Suppressor macrophage treated with lipopolysaccharide for 1 hour (primary cell): ENCODE measurements at places on chromosomes 16 and 17.

DNA sequence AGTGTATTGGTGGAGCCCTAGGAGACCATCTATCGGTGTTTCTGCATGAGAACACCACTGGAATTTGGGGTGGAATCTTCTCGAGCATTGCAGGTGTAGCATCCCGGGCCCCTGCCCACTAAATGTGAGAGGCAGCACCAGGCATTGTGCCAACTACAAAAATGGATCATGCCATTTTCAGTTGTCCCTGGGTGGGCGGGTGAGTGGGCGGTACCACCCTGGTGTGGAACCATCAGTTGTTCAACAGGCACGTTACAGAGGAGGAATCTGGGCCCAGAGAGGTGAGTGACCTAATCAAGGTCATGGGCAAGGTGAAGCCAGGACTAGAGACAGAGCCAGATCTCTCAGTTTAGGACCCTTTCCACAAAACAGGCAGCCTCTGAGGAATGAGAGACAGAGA lies 8.8 kb downstream of the PIPOX start:
- DNase-seq, result no peak

GRCh38 chr17:1636732-1637285 lies 8.2 kb upstream of the SLC43A2 start:
- no peak for DNase-seq

DNA sequence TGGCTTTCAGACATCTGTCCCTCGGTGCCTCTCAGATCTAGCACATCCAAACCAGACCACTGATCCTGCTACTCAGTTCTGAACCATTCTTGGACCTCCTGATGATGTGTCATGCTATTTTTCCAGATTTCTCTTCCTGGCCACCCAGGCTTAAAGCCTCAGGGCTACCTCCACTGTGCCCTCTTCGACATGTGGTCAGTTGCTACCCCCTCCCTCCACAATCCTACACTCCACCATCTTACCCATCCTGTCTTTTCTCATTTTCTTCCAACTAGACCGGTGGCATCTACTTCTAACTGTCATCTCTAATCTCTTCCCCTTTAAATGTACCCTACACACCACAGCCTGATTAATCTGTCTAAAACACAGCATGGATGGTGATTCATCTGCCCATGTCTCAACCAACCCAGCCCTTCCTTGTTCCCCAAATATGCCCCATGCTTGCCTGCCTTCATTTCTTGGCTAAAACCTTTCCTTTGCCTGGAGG lies 478.6 kb downstream of the SLC39A11 start:
- DNase-seq, result peak; percentile 62

DNA sequence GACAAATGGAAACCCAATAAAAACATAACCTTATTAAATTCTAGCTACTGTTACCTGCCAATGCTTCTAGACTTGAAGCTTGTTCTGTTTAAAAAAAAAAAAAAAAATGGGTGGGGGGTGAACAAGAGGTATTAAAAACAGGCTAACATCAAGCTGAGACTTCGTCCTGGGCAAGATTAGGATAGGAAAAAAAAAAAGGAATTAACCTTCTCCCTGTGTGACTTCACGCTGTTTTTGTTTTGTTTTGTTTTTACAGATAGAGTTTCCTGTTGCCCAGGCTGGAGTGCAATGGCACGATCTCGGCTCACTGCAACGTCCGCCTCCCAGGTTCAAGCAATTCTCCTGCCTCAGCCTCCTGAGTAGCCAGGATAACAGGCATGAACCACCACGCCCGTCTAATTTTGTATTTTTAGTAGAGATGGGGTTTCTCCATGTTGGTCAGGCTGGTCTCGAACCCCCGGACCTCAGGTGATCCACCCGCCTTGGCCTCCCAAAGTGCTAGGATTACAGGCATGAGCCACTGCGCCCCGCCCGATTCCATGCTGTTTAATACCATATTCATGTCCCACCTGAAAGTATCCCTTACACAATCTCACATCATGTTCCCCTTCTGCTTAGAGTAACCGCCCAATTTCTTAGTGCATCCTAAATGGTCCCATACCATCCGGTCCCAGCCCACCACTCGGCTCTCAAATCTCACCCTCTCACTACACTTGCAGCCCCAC lies 2.2 kb downstream of the USP31 start:
- no peak for DNase-seq

DNA sequence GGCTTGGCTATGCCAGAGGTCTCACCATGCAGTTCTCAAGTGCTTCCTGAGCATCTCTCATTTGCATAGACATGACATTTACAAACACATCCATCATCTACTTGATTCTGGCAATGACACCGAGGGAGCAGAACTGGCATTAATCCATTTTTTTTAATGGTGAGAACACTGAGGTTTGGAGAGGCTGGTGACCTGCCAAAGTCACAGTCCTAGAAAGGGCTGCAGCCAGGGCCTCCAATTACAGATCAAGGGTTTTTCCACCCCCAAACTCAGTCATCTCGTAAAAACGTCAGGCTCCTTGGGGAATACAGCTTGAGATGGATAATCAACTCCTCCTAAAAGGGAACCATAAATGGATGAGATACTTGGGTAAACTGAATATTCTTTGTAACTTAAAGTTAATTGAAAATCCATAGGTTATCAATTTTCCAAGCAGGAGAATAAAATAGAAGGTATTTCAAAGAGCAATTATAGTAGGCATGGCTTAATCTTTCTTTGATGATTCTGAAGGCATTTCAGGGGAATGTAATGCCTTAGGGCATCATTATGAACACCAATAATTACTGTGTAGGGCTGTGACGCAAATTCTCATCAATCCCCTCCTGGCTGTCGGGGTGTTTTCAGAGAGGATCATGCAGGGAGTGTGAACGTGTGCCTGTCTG lies 9.4 kb upstream of the MEOX1 start:
- no peak for DNase-seq

DNA sequence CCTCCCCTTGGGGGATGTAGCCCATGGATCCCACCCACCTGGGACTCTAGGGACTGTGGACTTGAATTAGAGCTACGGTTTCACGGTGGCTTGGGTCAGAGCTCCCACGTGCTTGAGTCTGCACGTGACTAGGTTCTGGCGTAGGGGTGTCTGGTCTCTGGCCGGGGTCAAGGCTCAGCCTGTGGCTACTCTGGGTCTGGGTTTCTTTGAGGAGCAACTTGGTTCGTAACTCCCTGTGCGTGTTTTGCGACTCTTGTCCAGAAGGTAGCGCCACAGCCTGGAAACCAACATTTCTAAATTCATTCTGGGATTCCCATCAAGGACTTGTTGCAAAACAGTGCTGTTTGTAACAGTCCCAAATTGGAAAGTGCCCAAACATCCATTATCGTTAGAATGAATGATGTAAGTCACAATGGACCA lies 470 bp upstream of the GGT6 start:
- DNase-seq, result no peak

GRCh38 chr17:77572065-77572601 lies 386.4 kb upstream of the TNRC6C start:
- DNase-seq, result no peak

DNA sequence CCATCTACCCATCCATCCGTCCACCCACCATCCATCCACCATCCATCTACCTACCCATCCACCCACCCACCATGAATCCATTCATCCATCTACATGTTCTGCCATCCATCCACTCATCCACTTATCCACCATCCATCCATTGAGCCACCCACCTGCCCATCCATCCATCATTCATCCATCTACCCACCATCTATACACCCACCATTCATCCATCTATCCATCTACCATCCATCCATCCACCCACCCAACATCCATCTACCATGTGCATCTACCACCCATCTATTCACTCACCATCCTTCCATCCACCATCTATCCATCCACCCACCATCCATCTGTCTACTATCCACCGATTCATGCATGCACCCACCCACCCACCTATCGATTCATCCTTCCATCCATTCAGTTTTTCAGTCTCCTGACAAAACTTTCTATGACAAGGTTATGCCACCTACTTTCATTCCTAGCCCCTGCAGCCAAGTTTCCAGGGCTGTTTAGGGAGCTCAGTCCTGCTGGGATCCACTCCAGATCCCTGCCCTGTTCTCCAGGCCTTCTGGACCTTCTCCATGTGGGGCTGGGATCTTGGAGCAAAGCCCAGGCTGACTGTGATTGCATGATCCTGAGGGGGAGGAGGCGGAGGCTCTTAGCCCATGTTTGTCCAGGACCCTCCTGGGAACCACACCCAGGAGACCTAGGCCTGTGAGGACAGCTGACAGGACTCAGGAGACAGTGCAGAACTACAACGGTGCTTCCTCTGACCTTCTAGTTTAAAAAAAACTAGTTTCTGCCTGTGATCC lies 27.4 kb downstream of the BCO1 start:
- no peak for DNase-seq

- DNase-seq, result no peak
Measured at GRCh38 chr17:5562661-5563360, 21.5 kb downstream of the NLRP1 start.

- no peak for DNase-seq
Measured at GRCh38 chr16:56399486-56399885, 25.9 kb downstream of the AMFR start.

- DNase-seq, result no peak
Measured at GRCh38 chr16:77637940-77638339, 84.4 kb upstream of the NUDT7 start.

DNA sequence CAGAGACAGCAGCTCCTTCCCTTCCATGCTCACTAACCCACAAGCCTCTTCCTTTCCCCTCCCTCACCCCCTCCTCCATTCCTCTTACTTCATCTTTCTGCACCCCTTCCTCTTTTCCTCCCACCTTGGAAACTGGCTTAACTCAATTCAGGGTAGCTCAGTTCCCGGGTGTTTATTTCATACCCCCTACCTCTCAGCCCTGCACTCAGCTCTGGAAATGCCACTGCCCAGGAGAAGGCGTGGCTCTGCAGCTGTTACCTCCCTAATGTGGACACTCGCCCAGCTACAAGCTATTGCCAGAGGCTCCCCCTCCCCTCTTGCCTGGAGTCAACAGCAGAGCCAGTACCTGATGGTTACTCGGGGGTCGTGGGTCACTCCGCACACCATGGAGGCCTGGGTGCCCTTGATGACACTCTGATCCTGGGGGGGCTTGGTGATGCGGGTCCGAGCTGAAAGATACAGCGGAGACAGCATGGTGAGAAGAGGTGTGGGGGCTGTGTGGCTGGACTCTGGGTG lies 118.4 kb upstream of the CDC42EP4 start:
- DNase-seq, result no peak

GRCh38 chr17:9410301-9410700 lies 165.3 kb downstream of the STX8 start:
- no peak for DNase-seq

DNA sequence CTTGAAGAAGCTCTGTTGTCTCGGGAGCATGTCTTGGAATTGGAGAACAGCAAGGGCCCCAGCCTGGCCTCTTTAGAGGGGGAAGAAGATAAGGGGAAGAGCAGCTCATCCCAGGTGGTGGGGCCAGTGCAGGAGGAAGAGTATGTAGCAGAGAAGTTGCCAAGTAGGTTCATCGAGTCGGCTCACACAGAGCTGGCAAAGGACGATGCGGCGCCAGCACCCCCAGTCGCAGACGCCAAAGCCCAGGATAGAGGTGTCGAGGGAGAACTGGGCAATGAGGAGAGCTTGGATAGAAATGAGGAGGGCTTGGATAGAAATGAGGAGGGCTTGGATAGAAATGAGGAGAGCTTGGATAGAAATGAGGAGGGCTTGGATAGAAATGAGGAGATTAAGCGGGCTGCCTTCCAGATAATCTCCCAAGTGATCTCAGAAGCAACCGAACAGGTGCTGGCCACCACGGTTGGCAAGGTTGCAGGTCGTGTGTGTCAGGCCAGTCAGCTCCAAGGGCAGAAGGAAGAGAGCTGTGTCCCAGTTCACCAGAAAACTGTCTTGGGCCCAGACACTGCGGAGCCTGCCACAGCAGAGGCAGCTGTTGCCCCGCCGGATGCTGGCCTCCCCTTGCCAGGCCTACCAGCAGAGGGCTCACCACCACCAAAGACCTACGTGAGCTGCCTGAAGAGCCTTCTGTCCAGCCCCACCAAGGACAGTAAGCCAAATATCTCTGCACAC lies 21.2 kb downstream of the AKAP1 start:
- DNase-seq, result no peak

GRCh38 chr16:27489421-27489820 lies 60.3 kb downstream of the GTF3C1 start:
- no peak for DNase-seq

GRCh38 chr16:69942099-69942491 lies 9.0 kb upstream of the CLEC18A start:
- no peak for DNase-seq

GRCh38 chr17:77182205-77183172 lies 41.7 kb downstream of the SEC14L1 start:
- peak; percentile 71 for DNase-seq

GRCh38 chr17:50163843-50164696 lies 1.7 kb upstream of the SGCA start:
- DNase-seq, result peak; percentile 85

GRCh38 chr16:14331020-14331419 lies 259.9 kb downstream of the MRTFB start:
- no peak for DNase-seq

GRCh38 chr17:77099997-77100396 lies 40.8 kb upstream of the SEC14L1 start:
- DNase-seq, result peak; percentile 95

DNA sequence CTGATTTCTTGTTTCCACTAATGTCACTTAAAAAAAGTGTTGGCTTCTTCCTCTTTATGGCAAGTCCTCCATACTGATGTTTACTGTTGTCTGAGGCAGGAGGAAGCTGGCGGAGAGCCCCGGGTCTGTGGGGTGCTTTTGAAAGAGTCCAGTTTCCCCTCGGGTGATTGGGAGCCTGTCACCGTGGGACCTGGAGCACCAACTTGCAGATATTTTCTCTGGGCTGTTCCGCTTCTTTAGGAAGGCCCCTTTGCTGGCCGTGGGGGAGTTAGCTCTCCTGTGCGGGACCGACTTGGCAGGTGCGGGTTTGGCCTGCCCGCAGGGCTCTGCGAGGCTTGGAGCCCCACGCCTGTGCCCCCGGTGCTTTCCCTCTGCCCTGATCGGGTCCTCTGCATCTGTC lies 3.1 kb downstream of the BANP start:
- peak; percentile 86 for DNase-seq

GRCh38 chr17:80822700-80823410 lies 168.8 kb upstream of the CHMP6 start:
- no peak for DNase-seq

- peak; percentile 94 for DNase-seq
Measured at GRCh38 chr17:42677921-42678781, 1.4 kb upstream of the PLEKHH3 start.

DNA sequence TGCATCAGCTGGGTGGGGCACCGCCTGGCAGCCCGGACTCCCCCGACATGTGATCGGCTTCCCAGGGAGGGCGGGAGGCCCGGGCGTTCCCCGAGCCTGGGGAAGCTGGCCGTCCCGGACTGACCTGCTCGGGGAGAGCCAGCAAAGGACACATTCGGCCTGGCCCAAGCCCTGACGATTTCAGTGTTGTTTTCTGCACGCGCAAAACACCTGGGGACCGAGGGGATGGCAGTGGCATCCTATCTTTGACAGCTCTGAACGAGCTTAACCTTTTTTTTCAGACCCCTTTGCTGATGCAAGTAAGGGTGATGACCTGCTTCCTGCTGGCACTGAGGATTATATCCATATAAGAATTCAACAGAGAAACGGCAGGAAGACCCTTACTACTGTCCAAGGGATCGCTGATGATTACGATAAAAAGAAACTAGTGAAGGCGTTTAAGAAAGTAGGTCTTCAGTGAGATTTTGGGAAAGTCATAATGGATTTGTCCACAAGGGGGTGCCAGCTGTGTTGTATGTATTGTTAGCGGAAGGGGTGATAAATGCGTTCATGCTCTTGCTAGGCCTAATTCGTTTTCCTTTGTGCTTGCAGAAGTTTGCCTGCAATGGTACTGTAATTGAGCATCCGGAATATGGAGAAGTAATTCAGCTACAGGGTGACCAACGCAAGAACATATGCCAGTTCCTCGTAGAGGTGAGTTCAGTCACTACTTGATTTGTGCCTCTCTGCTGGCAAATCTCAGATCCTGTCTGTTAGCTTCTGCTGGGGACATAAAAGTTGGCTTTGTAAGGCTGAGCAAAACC lies 1.0 kb downstream of the EIF1 start:
- DNase-seq, result peak; percentile 82
